Forelimb muscle (tissue), 1 donor: ENCODE measurements at places on chromosomes 12 and 14. TPM values are rescaled to one million over a fixed set of nuclear protein-coding genes. Genes with fewer than 3 reads are reported as not detected.

The SLC6A15 gene
- polyA plus RNA-seq = 2.9 TPM

- DNase-seq = peak; percentile 9
These were observed 456.2 kb downstream of the FOXG1 start for GRCh38 chr14:29222671-29223268.

- DNase-seq = no peak
These were observed 64.0 kb downstream of the PTPN11 start for GRCh38 chr12:112482733-112483132.

DNA sequence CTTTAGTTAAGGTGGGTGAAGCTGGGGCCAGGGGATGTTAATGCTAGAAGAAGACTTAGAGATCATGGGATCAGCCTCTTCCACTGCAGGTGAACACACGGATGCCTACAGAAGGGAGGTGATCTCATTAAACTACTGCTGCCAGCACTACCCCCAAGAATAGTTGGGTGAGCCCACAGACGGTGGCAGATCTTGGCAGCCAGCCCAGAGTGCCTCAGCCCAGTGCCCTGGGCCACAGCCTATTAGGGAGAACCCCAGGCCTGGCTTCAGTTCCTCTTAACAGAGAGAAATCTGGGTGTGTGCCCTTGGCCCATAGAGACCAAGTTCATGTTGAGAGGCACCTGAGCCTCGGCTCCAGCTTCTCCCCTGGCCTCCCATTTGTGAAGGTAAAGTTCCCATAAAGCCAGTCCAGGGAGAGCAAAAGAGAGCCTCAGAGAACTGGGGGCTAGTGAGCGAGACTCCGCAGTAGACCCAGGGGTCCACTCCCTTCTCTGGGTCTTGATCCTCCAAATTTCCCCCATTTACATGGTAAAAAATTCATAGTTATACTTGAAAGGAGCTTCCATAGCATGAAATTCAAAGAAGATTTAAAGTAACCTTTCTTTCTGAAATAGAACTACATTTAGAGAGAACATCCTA is 125.0 kb upstream of the CCND2 start:
- no peak for DNase-seq

- DNase-seq = no peak
These were observed 43.9 kb downstream of the FRS2 start for GRCh38 chr12:69514111-69514510.

- no peak for DNase-seq
These were observed 174.1 kb downstream of the CRADD start for GRCh38 chr12:93851257-93851671.

- no peak for DNase-seq
These were observed 210.2 kb downstream of the KCNC2 start for GRCh38 chr12:74999474-74999873.

DNA sequence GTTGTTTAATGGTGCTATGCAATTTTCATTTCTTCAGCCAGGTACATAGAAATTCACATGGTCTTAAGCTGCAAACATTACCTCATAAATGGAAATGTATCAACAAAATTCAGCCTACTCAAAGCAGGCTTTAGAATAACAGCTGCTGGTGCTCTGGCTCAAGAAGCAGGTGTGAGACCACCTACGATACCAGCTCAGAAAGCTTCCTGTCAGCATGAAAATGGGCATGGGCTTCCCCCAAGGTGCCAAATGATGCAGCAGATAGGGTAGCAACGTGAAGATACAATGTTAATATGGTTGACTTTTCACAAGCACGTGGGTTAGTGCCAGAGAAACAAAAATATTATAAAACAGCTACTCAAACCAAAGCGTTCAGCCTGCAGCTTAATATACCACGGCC is 343.4 kb upstream of the PRICKLE1 start:
- DNase-seq = no peak

GRCh38 chr14:98742001-98742400 is 530.0 kb downstream of the BCL11B start:
- no peak for DNase-seq

GRCh38 chr14:26835979-26836570 is 238.2 kb upstream of the NOVA1 start:
- no peak for DNase-seq

- no peak for DNase-seq
These were observed 5.5 kb downstream of the TAS2R19 start for GRCh38 chr12:11016937-11017336.

GRCh38 chr12:72207079-72207478 is 65.1 kb upstream of the TRHDE start:
- no peak for DNase-seq

GRCh38 chr12:91935296-91935695 is 210.3 kb downstream of the BTG1 start:
- no peak for DNase-seq

DNA sequence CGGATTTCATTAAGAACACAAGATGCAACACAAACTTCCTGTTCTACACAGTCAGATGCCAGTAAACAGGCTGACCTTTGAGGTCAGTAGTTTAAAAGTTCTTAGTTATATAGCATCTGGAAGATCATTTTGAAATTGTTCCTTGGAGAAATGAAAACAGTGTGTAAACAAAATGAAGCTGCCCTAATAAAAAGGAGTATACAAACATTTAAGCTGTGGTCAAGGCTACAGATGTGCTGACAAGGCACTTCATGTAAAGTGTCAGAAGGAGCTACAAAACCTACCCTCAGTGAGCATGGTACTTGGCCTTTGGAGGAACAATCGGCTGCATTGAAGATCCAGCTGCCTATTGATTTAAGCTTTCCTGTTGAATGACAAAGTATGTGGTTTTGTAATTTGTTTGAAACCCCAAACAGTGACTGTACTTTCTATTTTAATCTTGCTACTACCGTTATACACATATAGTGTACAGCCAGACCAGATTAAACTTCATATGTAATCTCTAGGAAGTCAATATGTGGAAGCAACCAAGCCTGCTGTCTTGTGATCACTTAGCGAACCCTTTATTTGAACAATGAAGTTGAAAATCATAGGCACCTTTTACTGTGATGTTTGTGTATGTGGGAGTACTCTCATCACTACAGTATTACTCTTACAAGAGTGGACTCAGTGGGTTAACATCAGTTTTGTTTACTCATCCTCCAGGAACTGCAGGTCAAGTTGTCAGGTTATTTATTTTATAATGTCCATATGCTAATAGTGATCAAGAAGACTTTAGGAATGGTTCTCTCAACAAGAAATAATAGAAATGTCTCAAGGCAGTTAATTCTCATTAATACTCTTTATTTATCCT is 13.5 kb downstream of the PTGER2 start:
- DNase-seq = no peak

DNA sequence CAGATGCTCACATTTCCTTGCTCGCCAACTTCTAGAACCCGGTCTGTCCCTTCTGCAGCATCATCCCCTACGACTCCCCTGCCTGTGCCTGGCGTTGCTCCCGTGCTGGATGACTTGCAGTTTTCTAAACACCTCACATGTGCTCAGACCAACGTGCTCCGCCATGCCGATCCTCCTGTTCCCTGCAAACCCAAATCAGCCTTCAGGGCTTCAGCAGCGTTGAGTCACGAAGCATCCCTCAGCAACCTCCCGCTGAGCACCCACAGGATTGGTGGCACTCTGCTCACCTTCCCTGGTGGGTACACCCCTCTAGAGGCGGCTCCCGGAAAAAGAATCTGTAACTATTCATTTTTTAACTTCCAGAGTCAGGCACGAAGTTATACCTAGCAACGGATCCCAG is 2.8 kb upstream of the PIWIL1 start:
- DNase-seq = no peak
